ENCODE measurements at places on chromosomes 7 and 10.

DNA sequence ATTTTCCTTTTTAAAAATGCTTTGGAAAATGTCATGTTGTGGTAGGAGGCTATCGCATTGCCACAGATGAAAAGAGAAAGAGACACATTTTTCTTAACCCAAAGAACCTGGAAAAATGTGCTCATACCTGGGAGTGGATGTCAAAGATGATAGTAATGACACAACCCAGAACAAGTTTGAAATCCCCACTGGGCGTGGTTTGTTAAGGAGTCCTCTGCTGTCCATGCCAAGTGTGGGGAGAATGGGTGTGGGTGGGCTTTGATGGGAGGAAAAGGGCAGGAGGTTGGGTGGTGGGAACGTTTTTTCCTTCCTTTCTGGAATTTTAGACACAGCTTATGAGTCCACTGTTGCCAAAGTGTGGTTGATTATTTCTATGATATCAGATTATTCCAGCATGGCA, 10.9 kb downstream of the OPTN start:
- DNase-seq = no peak

DNA sequence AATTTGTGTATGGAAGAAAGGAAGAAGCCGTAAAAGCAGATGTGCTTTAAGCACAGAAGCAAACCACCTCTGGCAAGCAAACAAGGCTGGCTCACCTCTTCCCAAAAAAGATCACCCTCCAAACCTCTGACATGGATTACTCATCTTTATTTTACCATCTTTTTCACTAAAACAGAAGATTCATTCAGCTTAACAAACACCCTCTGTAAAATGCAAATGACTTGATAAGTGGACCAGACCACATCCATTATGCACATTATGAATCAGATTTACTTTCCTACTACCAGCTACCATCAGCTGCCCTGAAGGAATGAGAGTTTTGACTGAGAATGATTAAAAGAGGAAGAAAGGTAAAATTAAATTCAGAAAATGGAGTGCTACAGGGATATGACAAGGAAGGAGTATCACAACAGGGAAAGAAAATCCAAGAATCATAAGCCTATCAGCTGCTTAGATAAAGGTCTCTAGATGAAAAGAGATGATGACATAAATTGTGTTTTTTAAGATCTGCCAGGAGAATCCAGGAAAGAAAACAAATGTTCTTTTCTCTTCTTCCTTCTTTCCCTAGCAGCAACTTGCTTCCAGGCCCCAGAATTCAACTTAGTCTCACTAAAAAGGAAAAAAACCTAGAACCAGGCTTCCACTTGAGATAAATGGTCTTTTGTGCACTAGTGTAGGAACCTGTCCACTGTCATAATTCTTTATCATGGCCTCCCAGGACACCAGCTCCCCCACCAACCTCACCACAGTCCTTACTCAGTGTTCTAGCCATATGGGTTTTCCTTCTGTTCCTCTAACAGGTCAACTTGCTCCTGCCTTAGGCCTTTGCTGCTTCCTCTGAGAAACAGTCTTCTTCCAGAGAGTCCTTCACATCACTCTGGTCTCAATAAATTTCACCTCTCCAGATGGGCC, 47.4 kb downstream of the JAZF1 start:
- no peak for DNase-seq

DNA sequence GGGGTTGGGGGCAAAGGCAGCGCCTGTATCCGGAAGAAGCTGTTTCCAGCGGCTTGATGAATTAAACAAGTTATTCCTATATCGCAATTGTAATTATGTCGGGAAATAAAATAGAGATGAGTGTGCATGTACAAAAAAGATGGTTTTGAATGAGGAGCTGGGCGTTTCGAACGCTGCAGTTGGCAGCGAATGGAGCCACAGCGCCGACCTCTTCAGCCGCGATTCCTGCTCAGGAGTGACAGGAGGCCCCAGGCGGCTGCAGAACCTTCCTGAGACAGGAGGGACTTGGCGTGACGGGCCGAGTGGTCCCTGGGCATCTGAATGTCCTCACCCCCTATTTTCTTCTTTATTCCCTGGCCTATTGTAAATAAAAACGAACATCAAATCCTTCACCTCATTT, 184.9 kb downstream of the DNAJB6 start:
- DNase-seq = no peak

DNA sequence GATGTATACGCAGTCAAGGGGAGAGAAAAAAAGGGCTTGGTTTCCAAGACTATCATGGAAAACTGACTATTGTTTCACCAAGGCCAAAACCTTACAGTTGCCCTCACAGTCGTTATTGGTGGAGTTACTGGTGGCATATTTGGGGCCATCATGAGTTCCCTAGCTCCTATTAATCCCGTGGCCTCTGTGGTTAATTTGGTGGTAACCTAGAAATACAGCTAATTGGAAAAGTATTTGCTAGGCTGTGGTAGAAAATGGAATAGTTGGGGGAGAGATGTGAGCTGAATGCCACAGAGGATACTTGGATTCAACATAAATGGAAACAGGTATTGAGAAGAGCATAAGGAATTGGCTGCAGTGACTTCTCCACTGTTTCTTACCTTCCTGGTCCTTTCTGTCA, 450.7 kb downstream of the KCNMA1 start:
- no peak for DNase-seq

GRCh38 chr7:29078311-29079260, 67.8 kb downstream of the CPVL start:
- no peak for DNase-seq

DNA sequence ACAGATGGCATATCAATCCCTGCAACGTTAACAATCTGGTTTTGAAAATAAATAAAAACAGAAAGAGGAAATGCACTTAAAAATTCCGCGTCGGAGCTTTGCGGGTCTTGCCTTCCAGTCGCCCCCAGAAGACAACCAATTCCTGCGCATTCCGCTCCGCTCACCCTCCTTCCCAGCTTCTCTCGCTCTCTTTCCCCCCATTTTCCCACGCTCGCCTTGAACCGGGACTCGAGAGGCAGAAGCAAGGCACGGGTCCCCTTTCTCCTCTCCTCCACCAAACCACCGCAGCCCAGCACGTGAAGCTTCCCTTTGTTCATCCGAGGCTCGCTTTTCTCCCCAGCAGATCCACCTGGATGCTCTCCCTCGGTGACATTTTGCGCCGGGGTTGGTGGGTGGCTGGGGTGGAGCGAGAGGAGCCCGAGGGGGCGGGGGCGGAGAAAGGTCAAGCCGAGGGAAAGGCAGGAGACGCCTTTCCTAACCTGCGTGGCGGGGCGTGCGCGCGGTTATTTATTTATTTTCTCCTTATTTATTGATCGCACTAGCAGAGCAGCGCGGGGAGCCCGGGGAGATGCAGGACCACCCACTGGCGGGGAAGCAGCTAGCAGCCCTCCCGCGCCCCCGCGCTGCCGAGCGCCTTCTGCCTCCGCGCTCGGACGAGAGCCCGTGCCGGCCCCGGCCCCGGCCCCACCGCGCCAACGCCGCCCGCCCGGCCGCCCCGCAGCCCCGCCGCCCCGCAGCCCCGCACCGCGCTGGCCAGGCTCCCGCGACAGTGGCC, at the start of gene KCND2:
KCND2 (plus strand) TSS at position 475 of the 775 bp plus-strand sequence.
- DNase-seq = no peak

GRCh38 chr10:58453105-58453504, 59.6 kb upstream of the BICC1 start:
- DNase-seq = no peak

DNA sequence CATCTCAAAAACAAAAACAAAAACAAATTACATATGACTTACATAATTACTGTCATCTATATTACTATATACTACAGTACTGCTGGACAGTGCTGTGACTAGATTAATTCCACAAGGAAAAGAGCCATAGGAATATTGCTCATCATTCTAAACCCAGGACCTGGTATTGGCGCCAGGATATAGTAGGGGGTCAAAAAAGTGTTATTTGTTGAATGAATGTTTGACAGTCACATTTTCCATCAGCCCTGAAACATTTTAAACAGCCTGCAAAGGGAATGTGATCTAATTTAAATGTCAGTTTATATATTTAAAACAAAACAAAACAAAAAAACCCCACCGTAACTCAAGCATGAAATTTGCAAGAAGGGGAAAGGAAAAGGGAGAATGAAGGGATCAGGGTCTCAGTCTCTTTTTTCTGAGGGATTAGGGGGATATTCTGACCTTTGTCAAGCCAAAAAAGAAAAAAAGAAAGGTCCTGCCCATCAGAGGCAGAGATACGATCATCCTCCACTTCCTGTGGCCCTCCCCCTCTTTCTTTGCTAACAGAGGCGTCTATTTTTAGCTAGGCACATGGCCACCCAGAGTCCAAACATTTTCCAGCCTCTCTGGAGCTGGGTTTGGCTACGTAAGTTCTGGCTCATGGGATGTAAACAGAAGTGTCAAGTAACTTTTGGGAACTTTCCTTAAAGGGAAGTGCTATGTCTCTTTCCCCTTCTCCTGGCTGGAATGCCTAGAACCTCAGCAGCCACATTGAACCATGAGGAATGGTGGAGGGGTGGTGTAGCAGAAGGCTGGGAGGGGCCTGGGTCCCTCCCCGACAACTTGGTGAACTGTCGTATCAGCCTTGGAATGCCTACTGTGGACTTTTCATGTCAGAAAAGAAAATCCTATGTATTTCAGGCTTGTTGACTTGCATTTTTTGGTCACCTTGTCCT, 44.6 kb upstream of the DLG5 start:
- DNase-seq = no peak

DNA sequence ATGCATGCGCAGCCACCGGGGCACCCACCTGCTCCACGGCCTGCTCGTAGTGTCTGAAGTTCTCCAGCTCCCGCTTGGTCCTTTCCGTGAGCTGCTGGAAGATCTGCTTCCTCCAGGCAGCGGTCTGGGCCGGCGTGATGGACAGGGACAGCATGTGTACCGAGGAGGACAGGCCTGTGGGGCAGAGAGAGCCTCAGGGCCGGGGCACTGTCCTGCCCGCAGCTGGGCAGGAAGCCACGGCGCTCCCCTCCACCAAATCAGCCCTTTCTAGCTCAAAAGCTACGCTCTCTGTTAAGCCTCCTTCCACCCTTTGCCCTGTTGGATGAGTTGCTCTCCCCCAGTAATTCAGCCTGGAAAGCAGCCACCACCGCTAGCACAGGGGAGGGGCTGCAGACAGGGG, 19.2 kb downstream of the TECPR1 start:
- DNase-seq = no peak

DNA sequence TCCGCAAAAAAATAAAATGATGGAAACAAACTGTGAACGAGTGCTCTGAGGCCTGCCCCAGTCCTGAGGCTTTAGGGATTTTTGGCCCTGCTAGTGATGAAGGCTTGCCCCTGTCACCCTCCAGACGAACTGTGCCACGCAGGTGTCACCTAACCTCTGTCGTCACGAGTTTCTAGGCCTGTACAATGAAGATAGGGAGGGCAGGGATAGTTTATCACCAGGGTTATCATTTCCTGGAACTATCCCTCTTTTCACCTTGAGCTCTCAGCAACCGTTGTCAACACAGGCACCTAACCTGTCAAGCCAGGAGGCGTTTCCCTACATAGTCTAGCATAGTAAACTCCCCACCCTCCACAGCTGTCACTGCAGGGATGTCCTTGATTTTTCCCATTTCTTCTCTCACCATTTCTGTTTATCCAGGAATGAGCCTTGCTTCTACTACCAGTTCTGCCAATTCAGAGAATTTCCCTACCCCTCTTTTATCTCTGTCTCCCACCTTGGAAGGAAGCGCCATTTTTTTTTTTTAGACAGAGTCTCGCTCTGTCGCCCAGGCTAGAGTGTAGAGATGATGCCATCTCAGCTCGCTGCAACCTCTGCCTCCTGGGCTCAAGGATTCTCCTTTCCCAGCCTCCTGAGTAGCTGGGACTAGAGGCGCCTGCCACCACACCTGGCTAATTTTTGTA, 2.2 kb upstream of the ACHE start:
- no peak for DNase-seq

DNA sequence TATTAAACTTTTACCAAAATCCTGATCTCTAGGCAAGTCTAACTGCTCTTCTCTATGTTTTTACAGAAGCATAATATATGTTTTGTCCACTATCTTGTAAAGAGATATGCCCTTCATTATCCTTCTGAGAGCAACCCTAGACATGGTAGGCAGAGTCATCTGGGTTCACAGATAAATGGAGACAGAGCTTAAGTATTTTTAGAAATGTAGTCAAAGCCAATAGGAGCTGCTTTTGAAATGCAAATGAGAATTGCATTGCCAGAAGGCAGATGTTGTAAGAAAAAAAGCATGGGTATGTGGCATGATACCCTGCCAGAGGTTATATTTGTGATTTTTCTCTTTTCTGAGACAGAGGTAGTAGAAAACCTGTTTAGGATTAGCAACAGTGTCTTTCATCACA, 964.8 kb downstream of the SORCS3 start:
- no peak for DNase-seq

- no peak for DNase-seq
Observed at GRCh38 chr7:117871778-117872538, 1.3 kb downstream of the CTTNBP2 start.

GRCh38 chr10:104601166-104601565, 39.9 kb upstream of the SORCS3 start:
- no peak for DNase-seq

- no peak for DNase-seq
Observed at GRCh38 chr10:22570733-22571430, 143.5 kb downstream of the PIP4K2A start.

DNA sequence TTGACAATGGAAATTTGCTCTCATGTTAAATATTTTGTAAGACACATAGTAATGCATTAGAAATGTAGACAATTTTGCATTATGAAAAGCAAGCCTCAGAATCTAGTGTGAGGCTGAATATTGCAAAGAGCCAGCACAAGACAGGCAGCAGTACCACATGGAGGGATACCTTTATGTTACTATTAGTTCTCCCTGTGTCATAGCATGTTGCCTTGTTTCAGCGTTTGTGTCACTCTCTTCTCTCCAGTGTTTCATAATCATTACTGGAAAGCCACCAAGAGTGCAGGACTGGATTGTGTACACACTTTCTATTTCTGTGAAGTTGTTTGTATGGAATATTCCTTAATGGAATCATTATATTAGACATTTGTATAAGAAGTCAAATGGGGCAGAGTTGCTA, 8.5 kb downstream of the AHR start:
- DNase-seq = no peak

GRCh38 chr10:77560471-77560870, 77.1 kb downstream of the KCNMA1 start:
- DNase-seq = no peak

Data from HS-27A (cell line).